ENCODE measurements at places on chromosomes 2 and 18. TPM values are rescaled to one million over a fixed set of nuclear protein-coding genes. Genes with fewer than 3 reads are reported as not detected.

Gene RGPD4
- not detected for total RNA-seq

Gene STK17B
- 80.1 TPM for total RNA-seq

Gene L3MBTL4
- not detected for total RNA-seq

Gene UGT1A8
- total RNA-seq, result not detected

Gene SLC4A3
- total RNA-seq, result 4.3 TPM

Gene MAP3K19
- not detected for total RNA-seq

Gene CFC1
- not detected for total RNA-seq

Gene LBX2
- total RNA-seq, result 1.5 TPM
